Activated CD4-positive, alpha-beta T cell treated with anti-CD3 and anti-CD28 coated beads, Interleukin-2, amount 50 U/mL, for 4 hours (primary cell): ENCODE measurements at places on chromosomes 16 and 17.
A peak's percentile ranks its signal among the peaks of the same experiment; 100 is the strongest.

- DNase-seq: no peak
These were observed 47.3 kb downstream of the GDE1 start for GRCh38 chr16:19474617-19475016.

GRCh38 chr17:5897275-5897911 is 172.8 kb upstream of the WSCD1 start:
- no peak for DNase-seq

- no peak for DNase-seq
These were observed 213.3 kb upstream of the HS3ST4 start for GRCh38 chr16:25478476-25478875.

- no peak for DNase-seq
These were observed 22.9 kb downstream of the SLFN11 start for GRCh38 chr17:35350493-35350892.

DNA sequence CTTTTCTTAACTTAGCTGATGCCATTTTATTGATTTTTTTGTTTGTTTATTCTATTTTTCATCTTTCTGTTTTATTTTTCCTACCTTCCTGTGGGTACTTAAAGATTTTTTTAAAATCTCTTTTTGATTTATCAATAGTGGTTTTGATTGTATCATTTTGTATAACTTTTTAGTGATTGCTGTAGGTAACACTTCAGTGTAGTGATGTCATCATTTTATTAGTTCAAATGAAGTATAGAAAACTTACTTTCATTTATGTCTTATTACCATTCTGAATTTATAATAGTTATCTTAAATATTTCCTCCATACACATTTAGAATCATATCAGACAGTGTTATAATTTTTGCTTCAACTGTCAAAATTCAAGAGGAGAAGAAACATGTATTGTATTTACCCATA is 115.9 kb downstream of the PHKB start:
- DNase-seq: no peak

- peak; percentile 38 for DNase-seq
These were observed 333 bp upstream of the NOG start for GRCh38 chr17:56593086-56593645.

DNA sequence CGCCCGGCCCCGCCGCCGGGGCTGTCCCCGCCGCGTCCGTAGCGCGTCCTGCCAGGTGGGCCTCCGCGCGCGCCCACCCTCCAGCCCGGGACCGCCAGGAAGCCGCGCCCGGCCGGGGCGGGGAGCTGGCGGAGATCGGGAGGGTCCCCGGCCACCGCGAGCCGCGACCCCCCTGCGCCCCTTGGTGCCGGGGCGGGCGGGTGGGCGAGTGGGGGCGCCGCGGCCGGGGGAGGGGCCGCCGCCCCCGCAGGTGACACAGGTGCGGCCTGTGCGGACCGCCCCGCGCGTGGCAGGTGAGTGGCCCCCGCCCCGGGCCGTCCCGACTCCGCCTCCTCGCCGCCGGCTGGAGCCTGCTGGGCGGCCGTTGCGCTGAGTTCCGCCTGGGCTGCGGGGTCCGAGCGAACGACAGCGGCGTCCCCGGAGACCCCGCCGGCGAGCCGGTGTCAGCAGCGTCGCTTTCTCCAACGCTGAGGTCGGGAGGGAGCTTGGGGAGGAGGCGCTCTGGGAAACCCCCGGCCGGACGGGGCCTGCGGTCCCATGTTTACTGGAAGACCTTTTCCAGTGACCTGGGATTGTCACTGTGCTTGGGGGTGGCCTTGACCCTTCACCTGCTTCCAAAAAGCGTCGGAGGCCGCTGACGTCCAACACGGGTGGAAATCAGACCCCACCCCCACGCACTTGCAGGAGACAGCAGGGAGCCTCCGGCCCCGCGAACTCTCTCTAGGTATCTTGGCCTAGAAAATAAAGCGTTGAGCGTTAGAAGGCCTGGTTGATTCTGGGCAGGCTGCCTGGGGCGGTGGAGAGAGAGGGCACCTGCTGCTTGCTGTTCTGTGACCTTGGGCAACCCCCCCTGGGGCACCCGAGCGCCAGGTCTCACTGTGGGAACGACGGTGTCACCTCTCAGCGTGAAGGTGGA is 542 bp downstream of the KLHL36 start:
- no peak for DNase-seq

- DNase-seq: no peak
These were observed 11.4 kb upstream of the CCL1 start for GRCh38 chr17:34374457-34374856.
